ENCODE measurements at places on chromosomes 11 and 22.

GRCh38 chr11:7143908-7144307 lies 55.1 kb downstream of the RBMXL2 start:
- DNase-seq, result no peak

- no peak for DNase-seq
These were observed 5.0 kb downstream of the TP53I11 start for GRCh38 chr11:44945666-44946065.

GRCh38 chr11:44936951-44937543 lies 13.6 kb downstream of the TP53I11 start:
- DNase-seq, result no peak

- no peak for DNase-seq
These were observed 45.9 kb upstream of the ARHGAP20 start for GRCh38 chr11:110757962-110758755.

DNA sequence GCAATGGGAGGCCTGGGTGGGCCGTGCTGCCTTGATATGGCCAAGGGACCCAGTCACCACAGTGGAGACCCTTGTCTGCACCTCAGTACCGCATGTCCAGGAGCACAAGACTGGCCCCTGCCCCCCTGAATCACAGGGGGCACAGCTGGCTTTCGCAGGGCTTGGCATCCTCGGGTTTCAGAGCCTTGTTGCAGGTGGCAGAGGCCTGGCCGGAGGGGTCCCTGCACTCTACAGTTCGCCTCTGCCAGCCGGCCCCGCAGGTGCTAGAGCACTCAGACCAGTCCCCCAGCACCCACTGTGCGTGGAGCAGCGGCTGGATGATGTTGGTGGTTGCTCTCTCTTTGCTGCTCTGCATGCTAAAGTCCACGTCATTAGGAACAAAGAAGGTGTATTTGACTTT lies 23.0 kb downstream of the ADAMTS8 start:
- DNase-seq, result no peak

DNA sequence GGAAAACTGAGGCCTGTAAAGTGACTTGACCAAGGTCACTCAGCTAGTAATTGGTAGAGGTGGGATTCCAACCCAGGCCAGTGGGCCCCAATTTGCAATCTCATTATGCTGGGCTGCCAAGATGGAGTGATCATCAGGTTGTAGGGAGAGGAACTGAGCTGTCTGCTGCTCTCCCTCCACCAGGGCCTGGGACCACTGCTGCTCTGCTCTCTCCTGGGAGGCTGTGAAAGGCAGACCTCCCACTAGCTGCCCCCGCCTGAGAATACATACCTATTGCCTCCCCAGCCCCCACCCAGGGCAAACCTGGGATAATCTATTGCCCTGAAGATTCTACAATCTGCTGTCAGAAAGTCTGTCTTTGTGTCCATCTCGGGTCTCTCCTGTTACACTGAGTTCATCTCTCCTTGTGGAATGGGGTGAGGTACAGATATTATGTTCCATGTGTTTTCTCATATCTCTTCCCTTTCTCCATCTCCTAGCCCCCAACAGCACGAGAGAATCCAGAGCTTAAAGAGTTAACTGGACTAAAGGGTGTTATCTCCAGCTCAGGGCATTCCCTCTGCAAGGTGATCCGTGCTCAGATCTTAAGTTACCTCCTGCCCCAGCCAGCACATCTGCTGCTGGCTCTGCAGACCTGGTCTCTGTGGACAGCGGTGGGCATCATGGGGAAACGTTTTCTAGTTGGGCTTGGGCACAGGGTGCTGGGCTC lies 5.6 kb downstream of the NECTIN1 start:
- no peak for DNase-seq

DNA sequence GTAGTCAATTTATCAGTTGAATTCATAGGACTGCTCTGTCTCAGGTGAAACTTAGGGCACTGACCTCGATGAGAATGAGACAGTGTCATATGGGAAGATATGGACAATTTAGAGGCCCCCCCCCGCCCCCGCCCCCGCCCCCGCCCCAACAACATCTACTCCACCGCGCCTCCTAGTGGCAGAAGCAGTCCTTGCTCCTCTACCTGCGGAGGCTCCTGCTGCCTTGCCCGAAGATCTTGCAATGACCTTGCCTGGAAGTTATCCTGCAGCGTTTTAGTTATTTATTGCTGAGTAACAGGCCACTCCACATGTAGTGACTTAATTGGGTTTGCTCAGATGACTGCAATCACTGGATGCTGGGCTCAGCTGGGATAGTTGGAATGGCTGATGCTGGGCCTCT lies 15.2 kb downstream of the SERPINH1 start:
- no peak for DNase-seq

- no peak for DNase-seq
These were observed 117.5 kb upstream of the ZBED5 start for GRCh38 chr11:10975287-10975721.

GRCh38 chr22:31136711-31137110 lies 3.6 kb downstream of the PLA2G3 start:
- no peak for DNase-seq

DNA sequence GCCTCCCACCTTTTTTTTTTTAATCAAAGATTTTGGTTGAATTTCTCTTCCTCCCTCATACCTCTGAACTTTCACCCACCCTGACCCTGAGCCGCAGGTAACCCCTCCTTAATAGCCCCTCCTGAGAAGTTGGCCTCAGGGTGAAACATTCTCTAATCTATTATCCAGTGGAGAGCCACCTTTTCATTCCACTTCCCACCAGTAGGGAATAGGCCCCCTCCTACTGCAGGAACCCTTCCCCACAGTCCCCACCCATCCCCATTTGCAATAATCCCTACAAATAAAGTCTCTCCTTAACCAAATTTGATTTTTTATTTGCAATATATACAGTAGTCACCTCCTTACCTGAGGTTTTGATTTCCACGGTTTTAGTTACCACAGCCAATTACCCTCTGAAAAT lies 2.1 kb upstream of the SLC35F2 start:
- no peak for DNase-seq

Measured in fibroblast of skin of left quadriceps (primary cell).